Ascending aorta (tissue), 2 donors: ENCODE measurements at places on chromosomes 1 and 21. TPM values are rescaled to one million over a fixed set of nuclear protein-coding genes. Genes with fewer than 3 reads are reported as not detected.

DNA sequence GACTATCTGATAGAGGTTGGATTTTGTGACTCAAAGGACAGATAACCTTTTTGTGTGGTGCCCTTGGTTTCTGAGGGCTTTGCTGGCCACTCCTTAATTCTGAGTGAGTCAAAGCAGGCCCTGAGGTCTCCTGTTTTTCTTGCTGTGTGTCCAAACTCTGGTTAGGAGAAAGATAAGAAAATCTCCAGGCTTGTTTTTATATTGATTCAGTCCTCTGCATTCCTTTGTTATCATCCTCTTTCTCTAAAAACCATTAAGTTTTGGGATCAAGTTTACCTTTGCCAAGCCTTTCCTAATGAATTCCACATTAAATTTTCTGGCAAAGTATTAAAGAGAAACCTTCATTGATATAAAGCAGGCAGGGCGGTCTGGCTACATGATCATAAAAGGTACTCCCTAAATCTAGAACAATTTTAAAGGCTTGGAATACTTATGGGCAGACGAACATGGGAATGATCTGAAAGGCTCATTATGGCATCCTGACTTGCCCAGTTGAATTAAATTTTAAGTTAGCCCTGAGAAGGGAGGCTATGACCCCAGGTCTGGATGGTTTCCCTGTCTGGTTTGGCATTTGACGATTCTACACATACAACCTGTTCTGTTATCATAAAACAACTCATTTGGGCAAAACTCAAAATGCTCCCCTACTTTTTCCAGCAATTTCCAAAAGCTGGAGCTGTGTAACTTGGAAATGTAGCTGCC is 20.8 kb downstream of the ZBTB8B start:
- no peaks in the 10 kb centered on the region for H3K36me3 ChIP-seq
- H3K4me3 ChIP-seq = no peak overlapping the region
- no peak for DNase-seq
- H3K27ac ChIP-seq = peak overlapping the region; percentile 21

ERRFI1 gene
- 59.7 TPM for total RNA-seq

- H3K4me3 ChIP-seq = no peak overlapping the region
- H3K27ac ChIP-seq = no peak overlapping the region
- no peak for DNase-seq
- no peaks in the 10 kb centered on the region for H3K27me3 ChIP-seq
Observed at GRCh38 chr1:52080014-52080415, 23.9 kb downstream of the BTF3L4 start.

DNA sequence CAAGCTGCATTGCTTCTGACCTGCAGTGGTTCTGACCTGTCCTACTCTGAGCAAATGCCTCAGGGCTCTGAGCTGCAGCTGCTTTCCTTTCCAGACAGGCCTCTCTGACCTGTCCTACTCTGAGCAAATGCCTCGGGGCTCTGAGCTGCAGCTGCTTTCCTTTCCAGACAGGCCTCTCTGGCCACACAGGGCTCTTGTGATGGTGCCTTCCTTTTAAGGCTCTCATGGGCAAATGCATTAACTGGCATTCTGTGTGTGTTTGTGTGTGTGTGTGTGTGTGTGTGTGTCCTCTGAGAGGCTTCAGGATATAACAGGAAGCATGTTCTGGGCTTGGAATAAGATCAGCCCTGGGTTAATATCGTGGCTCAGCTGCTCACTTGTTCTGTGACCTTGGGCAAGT is 131.3 kb downstream of the NTPCR start:
- H3K27ac ChIP-seq = no peak overlapping the region
- H3K4me1 ChIP-seq = no peaks in the 10 kb centered on the region
- no peaks in the 10 kb centered on the region for H3K27me3 ChIP-seq
- no peak overlapping the region for H3K4me3 ChIP-seq
- H3K36me3 ChIP-seq = no peaks in the 10 kb centered on the region

- DNase-seq = peak; percentile 86
- H3K4me3 ChIP-seq = peak overlapping the region; percentile 21
- H3K4me1 ChIP-seq = no peaks in the 10 kb centered on the region
- no peak overlapping the region for H3K27ac ChIP-seq
- H3K36me3 ChIP-seq = peaks cover 48% of the 10 kb centered on the region
Observed at GRCh38 chr1:17419626-17420328, 19.7 kb downstream of the RCC2 start.

- no peaks in the 10 kb centered on the region for H3K27me3 ChIP-seq
- no peak for DNase-seq
- H3K36me3 ChIP-seq = peaks cover 6% of the 10 kb centered on the region
- H3K27ac ChIP-seq = no peak overlapping the region
- H3K4me3 ChIP-seq = no peak overlapping the region
Observed at GRCh38 chr1:5980314-5981008, 11.8 kb downstream of the NPHP4 start.

CYP2J2 gene
- total RNA-seq = not detected

LIN28A gene
- total RNA-seq = not detected

RGS1 gene
- total RNA-seq = 13.0 TPM

DNA sequence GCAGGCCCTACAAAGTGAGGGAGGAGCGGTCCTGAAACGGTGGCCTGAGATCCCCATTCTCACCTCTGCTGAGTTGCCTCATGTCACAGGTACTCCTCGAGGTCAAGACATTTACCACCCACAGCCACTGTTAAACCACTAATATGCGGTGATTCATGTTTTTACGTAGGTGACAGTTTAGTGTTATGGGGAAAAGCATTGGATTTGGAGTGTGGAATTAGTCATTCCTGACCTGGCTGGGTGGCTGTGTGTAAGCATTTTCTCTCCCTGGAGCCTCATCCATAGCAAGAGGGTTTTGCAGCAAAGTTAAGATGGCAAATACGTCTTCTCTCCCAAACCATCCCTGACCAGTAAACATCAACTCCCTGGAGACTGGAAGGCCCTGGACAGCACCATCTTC is 57.8 kb upstream of the KCNJ6 start:
- H3K4me1 ChIP-seq = no peaks in the 10 kb centered on the region
- H3K27me3 ChIP-seq = no peaks in the 10 kb centered on the region
- no peak overlapping the region for H3K4me3 ChIP-seq
- H3K36me3 ChIP-seq = no peaks in the 10 kb centered on the region
- no peak for DNase-seq

- no peaks in the 10 kb centered on the region for H3K36me3 ChIP-seq
- DNase-seq = no peak
- H3K27ac ChIP-seq = no peak overlapping the region
- no peak overlapping the region for H3K4me3 ChIP-seq
- H3K27me3 ChIP-seq = no peaks in the 10 kb centered on the region
Observed at GRCh38 chr1:151534662-151535278, 5.3 kb upstream of the TUFT1 start.

GRCh38 chr21:15092745-15093144 is 27.9 kb upstream of the NRIP1 start:
- no peaks in the 10 kb centered on the region for H3K36me3 ChIP-seq
- H3K27me3 ChIP-seq = no peaks in the 10 kb centered on the region
- no peak for DNase-seq
- H3K4me3 ChIP-seq = no peak overlapping the region
- no peak overlapping the region for H3K27ac ChIP-seq

- no peak overlapping the region for H3K4me3 ChIP-seq
- H3K4me1 ChIP-seq = no peaks in the 10 kb centered on the region
- H3K27ac ChIP-seq = no peak overlapping the region
- no peaks in the 10 kb centered on the region for H3K36me3 ChIP-seq
- DNase-seq = no peak
Observed at GRCh38 chr1:18409609-18410237, 71.0 kb upstream of the KLHDC7A start.

SIK1 gene
- total RNA-seq = 1.4 TPM

DNA sequence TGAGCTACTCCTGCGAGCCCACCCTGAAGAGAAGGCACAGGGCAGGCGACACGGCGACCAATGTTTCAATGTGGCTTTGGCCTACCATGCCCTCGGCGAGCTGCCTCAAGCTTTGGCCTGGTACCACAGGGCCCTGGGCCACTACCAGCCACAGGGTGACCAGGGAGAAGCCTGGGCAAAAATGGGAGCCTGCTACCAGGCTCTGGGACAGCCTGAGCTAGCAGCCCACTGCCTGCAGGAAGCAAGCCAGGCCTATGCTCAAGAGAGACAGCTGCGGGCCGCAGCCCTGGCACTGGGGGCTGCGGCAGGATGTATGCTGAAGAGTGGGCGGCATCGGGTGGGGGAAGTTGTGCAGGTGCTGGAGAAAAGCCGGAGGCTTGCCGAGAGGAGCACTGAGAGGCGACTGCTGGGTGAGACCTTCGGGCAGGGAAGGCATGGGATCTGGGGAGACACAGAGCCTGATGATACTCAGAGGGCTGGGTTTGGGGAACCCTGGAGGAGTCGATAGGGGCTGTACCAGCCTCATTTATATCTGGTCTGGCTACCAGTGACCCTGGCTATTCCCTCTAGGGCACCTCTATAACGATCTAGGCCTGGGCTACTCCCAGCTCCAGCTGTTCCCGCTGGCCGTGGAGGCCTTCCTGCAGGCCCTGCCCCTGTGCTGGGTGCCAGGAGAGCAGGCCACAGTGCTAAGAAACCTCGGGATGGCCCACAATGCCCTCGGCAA is 2.3 kb downstream of the TTC24 start:
- DNase-seq = no peak
- no peak overlapping the region for H3K4me3 ChIP-seq
- no peaks in the 10 kb centered on the region for H3K4me1 ChIP-seq
- no peaks in the 10 kb centered on the region for H3K27me3 ChIP-seq
- no peaks in the 10 kb centered on the region for H3K36me3 ChIP-seq

DNA sequence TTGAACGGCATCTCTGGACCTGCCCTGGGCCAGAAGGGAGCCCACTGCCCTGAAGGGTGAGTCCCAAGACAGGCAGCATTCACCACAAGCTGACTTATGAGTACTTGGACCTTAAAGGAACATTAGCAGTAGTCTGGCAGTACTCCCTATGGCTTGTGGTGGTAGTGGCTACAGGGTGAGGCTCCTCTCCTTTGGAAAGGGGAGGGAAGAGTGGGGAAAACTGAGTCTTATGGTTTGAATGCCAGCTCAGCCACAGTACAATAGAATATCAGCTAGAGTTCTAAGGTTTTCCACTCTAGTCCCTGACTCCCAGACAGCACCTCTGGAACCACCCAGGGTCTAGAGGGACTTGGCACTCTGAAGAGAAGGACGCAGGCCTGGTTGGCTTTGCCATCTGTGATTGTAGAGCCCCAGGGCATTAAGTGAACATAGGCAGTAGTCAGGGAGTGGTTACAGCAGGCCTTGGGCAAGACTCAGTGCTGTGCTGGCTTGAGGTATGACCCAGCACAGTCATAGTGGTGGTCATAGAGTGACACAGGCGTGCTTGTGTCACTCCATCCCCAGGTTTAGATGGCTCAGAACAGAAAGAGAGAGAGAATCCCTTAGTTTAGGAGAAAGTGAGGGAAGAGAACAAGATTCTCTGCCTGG is 31.0 kb downstream of the CD53 start:
- DNase-seq = no peak
- H3K27ac ChIP-seq = no peak overlapping the region
- H3K36me3 ChIP-seq = no peaks in the 10 kb centered on the region
- H3K4me1 ChIP-seq = no peaks in the 10 kb centered on the region
- H3K27me3 ChIP-seq = no peaks in the 10 kb centered on the region
- H3K4me3 ChIP-seq = no peak overlapping the region

DNA sequence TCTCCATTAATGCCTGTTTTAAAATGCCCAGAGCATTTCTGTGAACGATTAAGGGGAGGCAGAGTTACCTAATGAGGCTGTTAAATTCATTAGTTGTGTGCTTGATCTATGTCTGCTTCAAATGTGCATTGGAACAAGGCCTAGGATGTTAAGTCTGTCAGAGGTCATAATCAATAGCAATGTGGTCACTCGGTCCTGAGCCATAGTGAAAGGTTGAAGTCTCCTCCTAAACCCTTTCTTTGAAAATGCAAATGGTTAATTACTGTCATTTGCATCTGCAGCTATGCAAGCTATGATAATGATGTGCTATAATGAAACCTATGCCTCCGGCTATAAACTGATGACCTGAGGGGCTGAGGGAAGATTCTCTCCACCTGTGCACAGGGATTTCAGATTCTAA is 114.2 kb upstream of the NR5A2 start:
- H3K4me3 ChIP-seq = no peak overlapping the region
- H3K27me3 ChIP-seq = no peaks in the 10 kb centered on the region
- DNase-seq = no peak
- no peaks in the 10 kb centered on the region for H3K4me1 ChIP-seq

CFHR1 gene
- total RNA-seq = 16.0 TPM

- no peak for DNase-seq
- no peaks in the 10 kb centered on the region for H3K27me3 ChIP-seq
- H3K4me1 ChIP-seq = peaks cover 16% of the 10 kb centered on the region
- H3K4me3 ChIP-seq = peak overlapping the region; percentile 83
- H3K36me3 ChIP-seq = no peaks in the 10 kb centered on the region
Observed at GRCh38 chr1:46131712-46132528, 509 bp downstream of the PIK3R3 start.

DNA sequence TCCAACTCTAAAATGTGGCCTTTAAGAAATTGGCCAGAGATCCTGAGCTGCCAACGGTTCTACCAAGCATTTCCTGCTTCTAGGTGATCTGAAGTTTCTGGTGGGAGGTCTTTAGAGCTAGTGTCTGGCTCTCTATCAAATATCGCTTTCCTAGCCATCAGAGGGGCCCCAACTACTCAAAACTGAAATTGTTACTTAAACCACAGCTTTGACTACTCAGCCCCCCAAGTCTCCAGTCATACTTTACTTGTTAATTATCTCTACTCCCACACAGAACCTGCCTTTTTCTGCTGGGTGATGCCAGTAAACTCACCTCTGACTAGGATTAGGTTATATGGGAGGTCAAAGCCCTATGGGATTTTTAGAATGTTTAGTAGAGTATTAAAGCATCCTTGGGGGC is 95.1 kb downstream of the FASLG start:
- no peaks in the 10 kb centered on the region for H3K27me3 ChIP-seq
- H3K27ac ChIP-seq = no peak overlapping the region
- no peaks in the 10 kb centered on the region for H3K4me1 ChIP-seq
- H3K36me3 ChIP-seq = no peaks in the 10 kb centered on the region

KCNJ9 gene
- 1.2 TPM for total RNA-seq

GRCh38 chr21:17758683-17759082 is 60.5 kb downstream of the C21orf91 start:
- no peaks in the 10 kb centered on the region for H3K27me3 ChIP-seq
- DNase-seq = no peak
- H3K4me3 ChIP-seq = no peak overlapping the region
- H3K36me3 ChIP-seq = no peaks in the 10 kb centered on the region

FOXO6 gene
- 5.7 TPM for total RNA-seq

DNA sequence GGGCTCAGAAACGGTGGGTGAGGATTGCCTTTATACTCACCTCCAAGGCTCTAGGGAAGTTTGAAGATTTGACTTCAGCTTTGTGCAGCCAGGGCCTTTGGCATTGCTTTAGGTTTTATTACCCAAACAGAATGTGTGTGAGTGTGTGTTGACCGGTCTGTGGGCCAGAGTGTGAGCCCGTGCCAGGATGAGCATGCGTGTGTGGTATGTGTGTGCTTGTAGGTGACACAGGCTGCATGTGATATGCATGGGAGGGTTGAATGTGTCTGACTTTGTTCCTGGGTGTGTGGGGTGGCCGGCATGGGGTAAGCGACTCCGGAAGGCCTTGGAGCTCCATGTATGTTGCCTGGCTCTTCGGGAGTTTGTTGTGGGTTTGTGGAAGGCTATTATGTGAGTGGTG is 160.5 kb downstream of the FOXD2 start:
- H3K36me3 ChIP-seq = no peaks in the 10 kb centered on the region
- H3K27me3 ChIP-seq = no peaks in the 10 kb centered on the region
- H3K27ac ChIP-seq = no peak overlapping the region
- peaks cover under 1% of the 10 kb centered on the region for H3K4me1 ChIP-seq

FCGR1A gene
- total RNA-seq = 28.0 TPM

GRCh38 chr1:6577831-6578525 is 1.8 kb upstream of the ZBTB48 start:
- no peaks in the 10 kb centered on the region for H3K36me3 ChIP-seq
- H3K27ac ChIP-seq = no peak overlapping the region
- no peaks in the 10 kb centered on the region for H3K27me3 ChIP-seq
- peaks cover 14% of the 10 kb centered on the region for H3K4me1 ChIP-seq

KRTAP11-1 gene
- not detected for total RNA-seq

- H3K36me3 ChIP-seq = peaks cover 13% of the 10 kb centered on the region
- no peak for DNase-seq
- H3K4me3 ChIP-seq = peak overlapping the region; percentile 94
- peak overlapping the region; percentile 95 for H3K27ac ChIP-seq
Observed at GRCh38 chr1:202958544-202959275, 598 bp upstream of the ADIPOR1 start.

EDN2 gene
- not detected for total RNA-seq
